GM12878 (cell line): ENCODE measurements at places on chromosomes 2 and 18. TPM values are rescaled to one million over a fixed set of nuclear protein-coding genes. Genes with fewer than 3 reads are reported as not detected.

Gene INO80B
- total RNA-seq, result 26.7 and 26.9 TPM in 2 replicates

Gene CFAP65
- total RNA-seq, result not detected in 2 replicates

Gene POMC
- total RNA-seq, result 6.2 and 6.8 TPM in 2 replicates

Gene CHRNG
- total RNA-seq, result not detected in 2 replicates

Gene RNF25
- 20.6 and 25.3 TPM in 2 replicates for total RNA-seq

Gene ZSWIM2
- not detected in 2 replicates for total RNA-seq

Gene INPP4A
- 54.0 and 62.3 TPM in 2 replicates for total RNA-seq

Gene COL3A1
- 0.67 and 0.74 TPM in 2 replicates for total RNA-seq

Gene PECR
- 20.4 and 25.3 TPM in 2 replicates for total RNA-seq

Gene REG1A
- total RNA-seq, result 4.5 and 6.8 TPM in 2 replicates

Gene PHOSPHO2
- total RNA-seq, result 3.2 and 3.8 TPM in 2 replicates

Gene ANKRD62
- not detected in 2 replicates for total RNA-seq

- no peaks in the 10 kb centered on the region for H3K36me3 ChIP-seq
- no peak overlapping the region for H3K27ac ChIP-seq
- no peaks in the 10 kb centered on the region for H3K27me3 ChIP-seq
- DNase-seq, result peak; percentile 5
- no peaks in the 10 kb centered on the region for H3K4me1 ChIP-seq
- H3K4me3 ChIP-seq, result no peak overlapping the region
Observed at GRCh38 chr18:48533340-48534070, 5.3 kb upstream of the CTIF start.

DNA sequence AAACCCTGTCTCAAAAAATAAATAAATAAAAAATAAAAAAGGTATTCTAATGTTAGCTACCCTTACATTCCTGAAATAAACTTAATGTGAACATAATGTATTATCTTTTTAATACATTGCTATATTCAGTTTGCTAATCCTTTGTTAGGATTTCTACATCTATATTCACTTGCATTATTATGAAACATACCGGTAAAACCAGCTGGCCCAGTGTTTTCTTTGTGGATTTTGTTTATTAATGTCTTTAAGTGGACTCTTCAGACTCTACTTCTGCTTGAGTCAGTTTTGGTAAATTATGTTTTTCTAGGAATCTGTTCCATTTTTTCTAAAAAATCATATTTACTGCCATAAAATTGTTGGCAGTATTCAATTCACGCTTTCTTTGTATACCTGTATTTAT lies 34.5 kb downstream of the PTPN2 start:
- H3K4me3 ChIP-seq, result no peak overlapping the region
- no peak overlapping the region for H3K27ac ChIP-seq
- H3K36me3 ChIP-seq, result peaks cover 2% of the 10 kb centered on the region
- H3K27me3 ChIP-seq, result no peaks in the 10 kb centered on the region

GRCh38 chr2:105598829-105599698 lies 145.6 kb upstream of the NCK2 start:
- no peak overlapping the region for H3K4me3 ChIP-seq
- no peak overlapping the region for H3K27ac ChIP-seq
- 0 out of 2 replicates have a peak, but pooled peaks cover 1% of the 10 kb centered on the region for H3K27me3 ChIP-seq
- no peak for DNase-seq
- no peaks in the 10 kb centered on the region for H3K4me1 ChIP-seq
- no peaks in the 10 kb centered on the region for H3K36me3 ChIP-seq

GRCh38 chr2:57701391-57701791 lies 345.2 kb upstream of the VRK2 start:
- no peak overlapping the region for H3K4me3 ChIP-seq
- H3K4me1 ChIP-seq, result no peaks in the 10 kb centered on the region
- no peak overlapping the region for H3K27ac ChIP-seq
- H3K36me3 ChIP-seq, result no peaks in the 10 kb centered on the region

GRCh38 chr18:48543228-48543627 lies 4.4 kb downstream of the CTIF start:
- no peak overlapping the region for H3K27ac ChIP-seq
- H3K36me3 ChIP-seq, result no peaks in the 10 kb centered on the region
- no peak overlapping the region for H3K4me3 ChIP-seq
- H3K27me3 ChIP-seq, result no peaks in the 10 kb centered on the region

DNA sequence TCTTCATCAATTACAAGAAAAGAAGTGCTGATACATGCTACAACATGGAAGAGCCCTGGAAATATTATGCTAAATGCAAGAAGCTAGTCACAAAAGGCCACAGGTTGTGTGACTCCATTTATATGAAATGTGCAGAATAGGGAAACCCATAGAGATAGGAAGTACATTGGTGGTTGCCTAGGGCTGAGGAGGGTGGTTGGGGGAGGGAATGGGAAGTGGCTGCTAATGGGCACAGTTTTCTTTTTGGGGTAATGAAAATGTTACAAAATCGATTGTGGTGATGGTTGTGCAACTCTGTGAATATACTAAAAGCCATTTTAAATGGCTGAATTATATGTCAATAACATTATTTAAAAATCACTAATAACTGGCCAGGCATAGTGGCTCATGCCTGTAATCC lies 24.3 kb upstream of the RESP18 start:
- no peak overlapping the region for H3K4me3 ChIP-seq
- no peaks in the 10 kb centered on the region for H3K36me3 ChIP-seq
- DNase-seq, result no peak
- no peaks in the 10 kb centered on the region for H3K4me1 ChIP-seq
- no peak overlapping the region for H3K27ac ChIP-seq

DNA sequence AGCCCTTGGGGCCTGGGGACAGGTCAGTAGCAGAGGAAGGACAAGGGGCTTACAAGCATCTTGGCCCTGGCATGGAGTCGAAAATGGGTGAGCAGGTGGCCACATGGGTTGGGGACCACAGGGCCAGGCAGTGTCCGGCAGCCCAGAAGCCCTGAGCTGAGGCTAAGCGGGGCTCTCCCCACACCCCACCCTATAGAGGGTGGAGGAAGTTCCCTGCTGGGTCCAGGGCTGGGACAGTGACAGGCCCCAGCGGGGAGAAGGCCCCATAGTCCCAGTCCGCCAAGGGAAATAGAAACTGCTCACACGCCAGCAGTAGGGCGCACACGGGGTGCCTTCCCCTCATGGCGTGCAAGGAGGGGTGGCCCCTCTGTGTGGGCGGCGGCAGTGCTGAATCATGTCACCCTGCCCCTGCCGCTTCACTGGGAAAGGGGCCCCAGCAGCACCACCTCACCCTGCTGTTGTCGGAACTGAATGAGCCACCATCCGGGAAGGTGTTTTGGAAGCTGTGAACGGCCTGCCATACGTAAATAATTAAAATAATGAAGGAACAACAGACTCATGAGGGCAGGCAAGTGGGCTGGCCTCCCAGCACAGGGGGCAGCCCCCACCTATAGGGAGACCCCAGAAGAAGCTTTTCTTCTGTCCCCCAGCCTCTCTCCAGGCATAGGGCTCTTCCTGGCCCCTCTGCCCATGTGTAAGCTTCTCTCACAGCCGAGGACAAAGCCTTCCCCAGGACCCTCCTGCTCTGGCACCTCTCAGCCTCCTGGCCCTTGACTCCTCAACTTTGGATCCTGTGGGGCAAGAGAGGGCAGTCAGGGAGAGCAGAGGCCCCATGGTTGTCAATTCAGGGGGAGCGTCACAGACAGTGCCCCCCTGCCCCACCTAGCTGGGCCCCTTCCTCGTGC lies 12.7 kb upstream of the DUSP2 start:
- DNase-seq, result peak; percentile 76
- no peaks in the 10 kb centered on the region for H3K27me3 ChIP-seq
- peak overlapping the region; percentile 95 for H3K27ac ChIP-seq
- H3K4me1 ChIP-seq, result peaks cover 60% of the 10 kb centered on the region
- H3K4me3 ChIP-seq, result peak overlapping the region; percentile 21; the same call in 1 of the 2 replicates

- H3K27ac ChIP-seq, result no peak overlapping the region
- peaks cover 6% of the 10 kb centered on the region; the same call in 1 of the 2 replicates for H3K4me1 ChIP-seq
- H3K27me3 ChIP-seq, result no peaks in the 10 kb centered on the region
- H3K4me3 ChIP-seq, result no peak overlapping the region
Observed at GRCh38 chr2:46706264-46706983, 209.2 kb downstream of the MCFD2 start.

GRCh38 chr2:172944022-172944793 lies 131.4 kb upstream of the MAP3K20 start:
- H3K27me3 ChIP-seq, result no peaks in the 10 kb centered on the region; the same call in 1 of the 2 replicates
- no peak overlapping the region for H3K27ac ChIP-seq
- no peaks in the 10 kb centered on the region for H3K4me1 ChIP-seq
- H3K36me3 ChIP-seq, result no peaks in the 10 kb centered on the region
- no peak overlapping the region for H3K4me3 ChIP-seq
- DNase-seq, result no peak

- H3K36me3 ChIP-seq, result no peaks in the 10 kb centered on the region; the same call in none of the 2 replicates
- H3K4me1 ChIP-seq, result no peaks in the 10 kb centered on the region
- no peaks in the 10 kb centered on the region for H3K27me3 ChIP-seq
- no peak overlapping the region for H3K27ac ChIP-seq
Observed at GRCh38 chr2:119246884-119247843, 23.5 kb downstream of the STEAP3 start.

- H3K27me3 ChIP-seq, result no peaks in the 10 kb centered on the region
- no peak overlapping the region for H3K27ac ChIP-seq
- H3K4me1 ChIP-seq, result no peaks in the 10 kb centered on the region; the same call in 1 of the 2 replicates
- H3K4me3 ChIP-seq, result no peak overlapping the region
- H3K36me3 ChIP-seq, result no peaks in the 10 kb centered on the region
- DNase-seq, result no peak
Observed at GRCh38 chr2:239226677-239227581, 173.9 kb downstream of the HDAC4 start.

DNA sequence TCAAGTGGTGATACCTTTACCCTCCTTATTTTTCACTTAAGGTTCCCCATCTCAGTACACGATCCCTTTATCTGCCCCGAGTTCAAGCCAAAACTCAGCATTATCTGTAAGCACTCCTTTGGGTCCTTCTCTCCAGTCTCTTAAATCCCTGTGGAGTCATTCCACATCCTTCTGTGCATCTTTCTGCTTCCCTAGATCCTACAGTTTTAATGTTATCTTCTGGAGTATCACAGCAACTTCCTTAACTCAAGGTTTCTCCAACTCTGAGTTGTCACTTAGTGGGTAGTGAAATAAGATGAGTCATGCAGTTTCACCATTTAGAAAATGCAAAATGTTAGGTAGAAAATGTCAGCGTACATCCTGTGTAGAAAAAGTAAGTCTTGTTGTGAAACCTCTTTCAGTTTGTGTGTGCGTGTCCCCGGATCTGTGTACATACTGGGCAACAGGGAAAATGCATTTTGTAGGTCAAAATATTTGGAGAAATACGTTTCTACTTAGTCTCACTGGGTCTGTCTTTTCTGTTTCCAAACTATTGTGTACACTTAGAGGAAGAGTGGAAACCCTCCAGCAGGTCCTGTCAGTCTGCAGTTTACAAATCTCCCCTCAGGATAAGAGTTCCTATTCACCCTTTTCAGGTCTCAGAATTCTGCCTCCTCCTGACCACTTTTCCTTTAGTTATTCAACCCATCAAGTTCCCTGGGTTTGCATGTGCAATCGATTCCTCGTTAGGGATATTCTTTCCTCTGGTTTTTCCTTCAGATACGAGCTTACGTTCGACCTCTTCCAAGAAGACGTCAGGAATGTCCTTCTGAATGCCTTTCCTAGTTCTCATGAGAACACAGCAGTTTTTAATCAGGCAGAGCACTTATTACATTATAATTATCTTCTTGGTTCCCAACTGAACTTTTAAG lies 154.8 kb downstream of the TGIF1 start:
- no peaks in the 10 kb centered on the region for H3K36me3 ChIP-seq
- H3K27ac ChIP-seq, result peak overlapping the region; percentile 80
- H3K27me3 ChIP-seq, result no peaks in the 10 kb centered on the region
- H3K4me3 ChIP-seq, result peak overlapping the region; percentile 57
- DNase-seq, result peak; percentile 80

- peak; percentile 39 for DNase-seq
- no peaks in the 10 kb centered on the region for H3K27me3 ChIP-seq
- H3K4me1 ChIP-seq, result peaks cover 31% of the 10 kb centered on the region
- peaks cover 4% of the 10 kb centered on the region for H3K36me3 ChIP-seq
- H3K27ac ChIP-seq, result peak overlapping the region; percentile 95
- peak overlapping the region; percentile 62 for H3K4me3 ChIP-seq
Observed at GRCh38 chr18:12838178-12838634, 45.8 kb downstream of the PTPN2 start.

GRCh38 chr2:102553601-102554000 lies 65.8 kb upstream of the SLC9A2 start:
- no peak overlapping the region for H3K27ac ChIP-seq
- no peaks in the 10 kb centered on the region for H3K36me3 ChIP-seq
- H3K27me3 ChIP-seq, result no peaks in the 10 kb centered on the region
- no peak overlapping the region for H3K4me3 ChIP-seq
- H3K4me1 ChIP-seq, result no peaks in the 10 kb centered on the region

- no peak overlapping the region for H3K27ac ChIP-seq
- no peaks in the 10 kb centered on the region for H3K27me3 ChIP-seq
Observed at GRCh38 chr2:28049416-28049815, 158.9 kb downstream of the BABAM2 start.

- H3K4me1 ChIP-seq, result no peaks in the 10 kb centered on the region
- H3K27me3 ChIP-seq, result no peaks in the 10 kb centered on the region
- H3K36me3 ChIP-seq, result no peaks in the 10 kb centered on the region
Observed at GRCh38 chr2:66567729-66568128, 132.8 kb downstream of the MEIS1 start.

- H3K4me1 ChIP-seq, result no peaks in the 10 kb centered on the region
- no peak overlapping the region for H3K27ac ChIP-seq
- H3K27me3 ChIP-seq, result peaks cover 13% of the 10 kb centered on the region; the same call in 1 of the 2 replicates
- no peaks in the 10 kb centered on the region for H3K36me3 ChIP-seq
Observed at GRCh38 chr2:218963601-218964000, 4.1 kb downstream of the CDK5R2 start.

DNA sequence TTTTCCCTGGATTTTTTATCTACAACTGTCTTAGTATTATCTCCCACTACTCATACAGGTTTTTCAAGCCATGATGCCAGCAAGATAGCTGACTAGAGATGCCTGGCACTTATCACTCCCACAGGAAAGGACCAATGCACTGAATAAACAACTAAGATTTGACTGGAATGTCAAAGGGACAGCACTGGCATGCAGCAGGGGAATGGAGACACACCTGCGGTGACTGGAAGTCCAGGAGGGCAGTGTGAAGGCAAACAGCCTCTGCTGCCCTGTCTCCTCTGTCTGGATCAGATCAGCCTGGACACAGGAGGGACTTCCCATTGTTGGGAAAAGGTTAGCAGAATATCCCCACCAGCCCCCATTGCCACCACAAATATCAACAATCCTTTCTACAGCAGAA lies 85.1 kb downstream of the TMEM237 start:
- no peaks in the 10 kb centered on the region for H3K27me3 ChIP-seq
- DNase-seq, result no peak
- H3K36me3 ChIP-seq, result no peaks in the 10 kb centered on the region
- no peak overlapping the region for H3K4me3 ChIP-seq

DNA sequence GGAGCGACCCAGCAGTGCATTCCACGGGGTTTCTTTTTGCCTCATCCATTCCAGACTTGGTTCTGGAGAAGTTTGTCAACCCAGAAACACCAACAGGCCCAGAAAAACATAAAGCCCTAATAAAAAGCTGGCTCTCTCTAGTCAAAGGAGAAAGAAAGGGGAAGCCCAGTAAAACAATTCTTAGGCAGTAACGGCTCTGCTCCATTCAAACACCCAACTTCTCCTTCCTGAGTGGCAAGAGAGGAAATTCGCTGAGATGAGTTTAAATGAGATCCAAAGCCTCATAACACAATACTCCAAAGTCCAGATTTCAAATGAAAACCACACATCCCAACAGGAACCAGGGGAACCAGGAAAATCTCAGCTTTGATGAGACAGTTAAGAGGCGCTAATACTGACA lies 179.9 kb downstream of the RPIA start:
- no peak overlapping the region for H3K27ac ChIP-seq
- H3K27me3 ChIP-seq, result no peaks in the 10 kb centered on the region
- H3K4me3 ChIP-seq, result no peak overlapping the region
- no peak for DNase-seq
- H3K4me1 ChIP-seq, result no peaks in the 10 kb centered on the region; the same call in 1 of the 2 replicates
- no peaks in the 10 kb centered on the region for H3K36me3 ChIP-seq

GRCh38 chr2:240225131-240225530 lies 84.7 kb upstream of the OTOS start:
- no peak overlapping the region for H3K27ac ChIP-seq
- H3K4me1 ChIP-seq, result no peaks in the 10 kb centered on the region
- DNase-seq, result no peak
- no peaks in the 10 kb centered on the region; the same call in 1 of the 2 replicates for H3K27me3 ChIP-seq
- no peaks in the 10 kb centered on the region for H3K36me3 ChIP-seq
- no peak overlapping the region for H3K4me3 ChIP-seq
